ENCODE measurements at places on chromosomes 4 and X.

- no peak for DNase-seq
These were observed 148.5 kb downstream of the FRAS1 start for GRCh38 chr4:78205591-78205990.

- no peak for DNase-seq
These were observed 135.8 kb upstream of the TRPC5 start for GRCh38 chrX:112218388-112218787.

GRCh38 chr4:25972984-25973745, 59.1 kb downstream of the SMIM20 start:
- no peak for DNase-seq

DNA sequence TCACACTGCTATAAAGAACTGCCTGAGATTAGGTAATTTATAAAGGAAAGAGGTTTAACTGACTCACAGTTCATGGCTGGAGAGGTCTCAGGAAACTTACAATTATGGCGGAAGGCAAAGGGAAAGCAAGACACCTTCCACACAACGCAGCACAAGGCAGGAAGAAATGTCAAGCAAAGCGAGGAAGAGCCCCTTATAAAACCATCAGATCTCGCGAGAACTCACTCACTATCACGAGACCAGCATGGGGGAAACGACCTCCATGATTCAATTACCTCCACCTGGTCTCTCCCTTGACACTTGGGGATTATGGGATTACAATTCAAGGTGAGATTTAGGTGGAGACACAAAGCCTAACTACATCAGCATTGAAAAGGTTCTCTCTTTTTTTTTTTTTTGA, 39.6 kb downstream of the PALLD start:
- DNase-seq: no peak

GRCh38 chr4:128161138-128161537, 100.0 kb downstream of the LARP1B start:
- DNase-seq: no peak

All from stimulated activated naive CD8-positive, alpha-beta T cell treated with anti-CD3 and anti-CD28 coated beads, Interleukin-15, Interleukin-2, amounts not matched to agents 100 U/mL and 50 U/mL, for 24 hours (primary cell).